ENCODE measurements at places on chromosomes 2 and 18.
A peak's percentile ranks its signal among the peaks of the same experiment; 100 is the strongest.

- DNase-seq, result no peak
These were observed 79.4 kb downstream of the TMEM182 start for GRCh38 chr2:102841107-102841840.

DNA sequence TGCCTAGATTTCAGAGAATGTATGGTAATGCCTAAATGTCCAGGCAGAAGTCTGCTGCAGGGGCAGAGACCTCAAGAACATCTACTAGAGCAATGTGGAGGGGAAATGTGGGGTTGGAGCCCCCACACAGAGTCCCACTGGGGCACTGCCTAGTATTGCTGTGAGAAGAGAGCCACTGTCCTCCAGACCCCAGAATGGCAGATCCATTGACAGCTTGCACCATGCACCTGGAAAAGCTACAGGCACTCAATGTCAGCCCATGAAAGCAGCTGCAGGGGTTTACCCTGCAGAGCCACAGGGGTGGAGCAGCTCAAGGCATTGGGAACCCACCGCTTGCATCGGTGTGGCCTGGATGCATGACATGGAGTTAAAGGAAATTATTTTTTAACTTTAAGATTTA is 314.1 kb downstream of the CYRIA start:
- no peak for DNase-seq

- no peak for DNase-seq
These were observed 16.8 kb downstream of the EVX2 start for GRCh38 chr2:176066645-176067588.

DNA sequence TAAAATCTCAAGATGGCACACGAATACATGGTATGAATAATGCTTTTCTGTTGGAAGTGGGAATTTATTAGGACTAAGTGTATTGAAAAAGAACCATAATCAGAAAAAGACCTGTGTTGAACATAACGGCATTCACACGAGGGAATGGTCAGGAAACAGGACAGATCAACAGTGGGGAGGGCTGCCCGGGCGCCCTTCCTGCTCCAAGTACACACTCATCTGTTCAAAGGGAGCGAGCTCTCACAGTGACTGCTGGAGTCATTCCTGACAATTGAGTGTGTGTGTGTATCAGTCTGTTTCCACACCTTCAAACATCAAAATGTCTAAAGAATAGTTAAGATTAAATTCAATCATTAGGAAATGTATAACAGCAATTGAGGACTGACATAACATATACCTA is 167.2 kb downstream of the HDAC4 start:
- DNase-seq, result no peak

- DNase-seq, result no peak
These were observed 65.1 kb downstream of the EDAR start for GRCh38 chr2:108923736-108924579.

DNA sequence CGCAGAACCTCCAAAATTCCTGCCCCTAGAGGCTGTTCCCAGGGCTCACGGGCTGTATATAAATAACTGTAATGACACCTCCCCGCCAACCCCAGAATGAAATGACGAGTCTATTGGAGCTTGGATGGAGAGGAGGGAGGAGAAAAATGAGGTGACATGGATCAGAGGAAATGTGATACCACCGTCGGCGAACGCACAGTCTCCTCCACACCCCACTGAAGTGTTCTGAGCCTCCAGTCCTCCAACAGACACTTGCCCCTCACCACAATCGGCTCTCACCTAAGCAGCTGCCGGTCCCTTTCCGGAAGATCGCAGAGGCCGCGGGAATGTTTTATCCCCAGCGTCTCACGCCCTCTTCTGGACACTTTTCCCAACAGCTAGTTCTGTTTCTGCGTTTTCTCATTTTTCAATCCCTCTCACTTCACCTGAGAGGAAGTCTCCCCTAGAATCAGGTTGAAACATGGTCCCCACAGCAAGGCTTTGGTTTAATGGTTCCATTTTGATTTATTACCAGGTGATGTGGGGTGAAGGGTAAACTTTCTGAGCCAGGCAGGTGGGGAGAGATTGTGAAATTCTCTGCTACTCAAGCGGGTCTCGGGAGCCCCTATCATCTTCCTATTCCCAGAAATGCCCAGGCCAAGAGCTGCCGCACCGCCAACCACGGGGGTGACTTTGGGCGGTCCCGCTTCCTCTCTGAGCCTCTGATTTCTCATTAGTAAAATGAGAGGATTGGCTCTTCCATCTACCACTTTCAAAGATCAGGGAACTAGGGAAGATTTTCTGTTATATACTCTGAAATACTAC is 9.1 kb upstream of the MYO5B start:
- DNase-seq, result no peak

GRCh38 chr2:192155511-192156118 is 39.1 kb downstream of the TMEFF2 start:
- no peak for DNase-seq

GRCh38 chr2:160826496-160826895 is 332.9 kb upstream of the RBMS1 start:
- DNase-seq, result no peak

- no peak for DNase-seq
These were observed 202.7 kb downstream of the BCL11A start for GRCh38 chr2:60350791-60351190.

GRCh38 chr18:58862851-58863538 is 1.7 kb upstream of the ZNF532 start:
- DNase-seq, result no peak

DNA sequence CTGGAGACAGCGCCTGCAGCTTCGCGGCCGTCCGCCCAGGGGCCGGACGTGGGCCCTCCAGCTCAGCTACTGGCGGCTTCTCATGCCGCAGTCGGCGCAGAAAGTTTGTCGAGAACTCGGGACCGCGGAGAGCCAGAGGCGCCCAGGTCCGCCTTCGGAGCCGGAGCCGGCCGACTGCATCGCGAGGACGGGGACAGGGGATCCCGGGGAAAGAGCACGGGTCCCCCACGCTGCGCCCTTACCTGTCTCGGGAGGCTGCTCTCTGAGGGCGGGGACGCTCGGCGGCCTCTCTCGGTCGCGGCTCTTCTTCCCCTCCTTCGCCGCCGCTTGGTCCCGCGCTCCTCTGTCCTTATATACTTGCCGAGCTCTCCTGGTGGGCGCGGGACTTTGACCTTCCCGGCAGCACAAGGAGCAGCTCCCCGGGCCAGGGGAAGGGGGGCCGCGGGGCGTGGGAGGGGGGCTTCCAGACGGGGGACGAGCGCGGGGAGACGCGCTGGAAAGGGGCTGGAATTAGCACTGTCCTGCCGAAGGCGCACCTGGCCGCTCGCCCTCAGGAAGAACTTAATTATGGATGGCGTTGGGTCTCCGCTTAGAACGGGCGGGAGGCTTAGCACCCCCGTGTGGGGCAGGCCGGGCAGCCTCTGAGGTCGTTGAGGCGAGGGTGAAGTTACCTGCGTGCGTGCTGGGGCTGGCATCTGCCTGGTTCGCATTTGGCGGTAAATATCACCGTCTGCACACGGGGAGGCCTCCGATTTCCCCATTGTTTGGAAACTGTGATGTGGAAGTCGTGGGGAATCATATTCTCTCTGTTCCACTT is at the start of gene POMC:
POMC (minus strand) TSS at position 325 of the 817 bp plus-strand sequence. CDS start 3,808 bp downstream, outside the sequence.
- no peak for DNase-seq

GRCh38 chr2:187519419-187520120 is 34.7 kb downstream of the TFPI start:
- no peak for DNase-seq

GRCh38 chr2:240886023-240886565 is 9.9 kb downstream of the MAB21L4 start:
- peak; percentile 20 for DNase-seq

GRCh38 chr2:19207452-19207851 is 151.0 kb downstream of the OSR1 start:
- DNase-seq, result no peak

DNA sequence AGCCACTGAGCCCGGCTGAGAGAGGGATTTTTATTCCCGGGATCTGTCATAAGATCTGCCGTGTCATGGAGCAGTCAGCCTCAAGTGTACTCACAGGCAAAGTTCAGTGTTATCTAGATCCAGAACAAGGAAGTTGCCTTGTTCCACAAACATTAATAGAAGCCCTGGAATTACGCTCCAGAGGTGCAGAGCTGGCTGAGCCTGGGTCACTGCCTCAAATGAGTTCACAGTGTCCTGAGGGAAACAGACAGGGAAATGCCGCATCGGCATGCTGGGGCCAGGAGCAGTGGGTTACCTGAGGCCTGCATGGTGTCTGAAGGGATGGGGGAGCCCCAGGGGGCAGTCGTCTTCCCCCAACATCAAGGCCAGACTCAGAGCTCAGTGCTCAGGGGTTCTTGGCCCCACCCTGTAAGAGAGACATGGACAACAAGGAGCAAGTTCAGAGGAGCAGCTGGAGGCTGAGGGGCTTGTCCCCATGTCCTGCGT is 42.7 kb upstream of the ODC1 start:
- DNase-seq, result no peak

DNA sequence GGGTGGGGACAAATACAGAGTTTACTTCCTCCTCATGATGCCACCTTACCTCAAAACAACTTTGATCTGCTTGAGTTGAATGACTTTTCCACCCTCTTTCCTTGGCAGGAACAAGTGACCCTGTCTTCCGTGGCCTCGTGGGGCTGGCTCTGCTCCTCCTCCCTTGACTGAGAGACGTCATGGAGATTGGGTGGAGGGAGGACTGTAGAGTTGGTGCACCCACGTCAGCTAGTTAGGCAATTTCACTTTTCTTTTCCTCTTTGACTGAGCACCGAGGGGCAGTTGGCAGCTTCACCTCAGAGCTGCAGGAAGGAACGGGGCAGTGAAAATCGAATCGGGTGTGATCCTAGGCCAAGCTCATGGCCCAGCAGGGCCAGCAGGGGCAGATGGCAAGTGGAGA is at the start of gene SP140:
SP140 (plus strand) TSS at position 251 of the 400 bp plus-strand sequence; CDS start at position 360, 109 bp downstream.
- DNase-seq, result no peak

- DNase-seq, result no peak
These were observed 8.8 kb downstream of the EVX2 start for GRCh38 chr2:176074919-176075425.

- no peak for DNase-seq
These were observed 2.8 kb upstream of the BUB1 start for GRCh38 chr2:110680709-110681108.

DNA sequence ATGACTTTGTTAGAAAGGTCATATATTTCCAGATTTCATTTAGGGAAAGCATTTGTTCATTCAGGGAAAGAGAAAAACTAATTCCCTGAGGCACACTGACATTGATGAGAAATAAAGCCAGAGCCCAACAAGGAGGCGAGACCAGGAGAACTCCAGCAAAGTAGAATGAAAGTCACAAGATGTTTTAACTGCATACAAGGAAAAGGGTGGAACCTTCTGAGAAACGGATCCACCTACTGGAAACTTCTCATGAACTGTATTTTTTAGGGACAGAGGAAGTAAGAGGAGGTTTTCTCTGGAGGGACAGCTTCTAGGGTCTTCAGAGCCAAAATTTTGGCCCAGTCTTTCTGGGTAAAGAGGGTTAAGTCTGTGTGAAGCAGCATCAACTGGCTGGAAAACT is 548.2 kb upstream of the PIK3C3 start:
- DNase-seq, result no peak

DNA sequence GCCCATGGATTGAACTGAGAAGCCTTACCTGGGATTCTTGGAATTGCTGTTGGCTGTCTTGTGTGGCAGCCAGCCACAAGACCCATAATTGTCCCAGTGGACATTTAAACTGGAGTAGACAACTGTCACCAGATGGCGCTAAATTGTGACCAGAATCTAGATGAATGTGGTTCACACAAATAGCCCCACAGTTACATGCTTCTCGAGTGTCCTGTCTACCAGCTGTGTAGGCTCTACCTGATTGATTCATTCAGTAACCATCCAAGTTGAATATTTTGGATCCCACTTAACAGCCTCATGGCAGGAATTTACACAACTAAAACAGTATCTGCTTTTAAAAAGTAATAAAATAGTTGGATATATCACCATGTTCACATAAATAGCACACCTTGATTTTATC is 73.2 kb downstream of the MAP4K4 start:
- DNase-seq, result no peak

- DNase-seq, result no peak
These were observed 1044.4 kb upstream of the CNTNAP5 start for GRCh38 chr2:122980671-122981070.

DNA sequence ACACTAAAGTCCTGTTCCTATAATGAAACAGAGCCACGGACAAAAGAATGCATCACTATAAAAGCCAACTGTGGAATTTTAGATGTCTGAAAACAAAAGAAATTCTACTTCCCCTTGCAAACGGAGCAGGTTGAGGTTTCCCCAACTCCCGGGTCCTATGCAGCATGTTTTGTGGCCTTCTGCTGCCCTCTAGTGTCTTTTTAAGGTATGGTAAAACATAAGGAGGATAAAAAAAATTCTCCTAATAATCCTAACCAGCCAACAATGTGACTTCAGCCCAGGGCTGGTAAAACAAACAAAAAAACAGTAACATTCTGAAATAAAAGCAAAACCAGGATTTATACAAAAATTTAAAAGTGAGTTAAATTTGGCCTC is 539.5 kb downstream of the NRXN1 start:
- no peak for DNase-seq

- DNase-seq, result no peak
These were observed 5.7 kb downstream of the SERPINB8 start for GRCh38 chr18:63975628-63976027.

GRCh38 chr2:217691920-217692666 is 310.7 kb downstream of the TNS1 start:
- DNase-seq, result no peak

GRCh38 chr2:240086563-240086962 is 33.2 kb upstream of the OR6B3 start:
- DNase-seq, result no peak

GRCh38 chr2:121472470-121472993 is 58.1 kb upstream of the RNU4ATAC start:
- no peak for DNase-seq

- no peak for DNase-seq
These were observed 71.4 kb upstream of the MBOAT2 start for GRCh38 chr2:9074930-9075329.

DNA sequence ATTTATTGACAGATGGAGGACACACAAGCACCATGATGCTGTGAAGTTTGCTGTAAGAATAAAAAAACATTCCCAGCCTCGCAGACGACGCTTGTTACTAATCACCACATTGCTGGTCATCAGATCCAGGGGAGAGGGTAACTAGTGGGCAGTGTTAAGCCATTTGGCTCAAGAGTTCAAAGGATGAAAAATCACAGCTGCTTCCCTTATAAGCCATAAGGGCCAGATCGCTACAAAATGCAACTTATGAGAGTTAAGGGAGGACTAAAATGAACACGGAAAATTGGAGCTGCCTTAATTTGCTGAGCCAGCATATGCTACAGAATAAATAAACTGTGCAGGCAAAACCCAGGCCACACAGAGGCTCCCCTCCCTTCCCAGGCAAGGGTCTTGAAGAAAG is 522.6 kb downstream of the TDRD15 start:
- DNase-seq, result no peak

DNA sequence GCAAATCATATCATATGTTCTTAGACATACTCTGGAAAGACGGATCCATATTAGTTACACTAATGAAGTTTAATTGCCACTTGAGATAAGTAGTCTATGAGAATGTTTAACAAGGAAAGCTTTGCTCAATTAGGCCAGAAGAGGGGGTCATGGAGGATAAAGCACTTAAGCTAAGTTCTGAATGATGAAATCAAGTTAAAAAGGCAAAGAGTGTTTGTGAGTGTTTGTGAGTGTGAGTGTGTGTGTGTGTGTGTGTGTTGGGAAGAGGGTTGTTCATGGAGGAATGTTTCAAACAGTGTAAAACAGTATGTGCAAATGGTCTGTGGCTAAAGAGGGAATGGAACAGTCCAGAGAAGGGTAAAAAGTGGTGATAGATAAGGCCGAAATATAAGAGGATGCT is 360.9 kb downstream of the ERBB4 start:
- DNase-seq, result no peak

GRCh38 chr2:124187948-124188347 is 162.9 kb downstream of the CNTNAP5 start:
- no peak for DNase-seq

All from chondrocyte (in vitro differentiated cells).